RKO (cell line): ENCODE measurements at places on chromosomes 16 and 17.
A peak's percentile ranks its signal among the peaks of the same experiment; 100 is the strongest.

DNA sequence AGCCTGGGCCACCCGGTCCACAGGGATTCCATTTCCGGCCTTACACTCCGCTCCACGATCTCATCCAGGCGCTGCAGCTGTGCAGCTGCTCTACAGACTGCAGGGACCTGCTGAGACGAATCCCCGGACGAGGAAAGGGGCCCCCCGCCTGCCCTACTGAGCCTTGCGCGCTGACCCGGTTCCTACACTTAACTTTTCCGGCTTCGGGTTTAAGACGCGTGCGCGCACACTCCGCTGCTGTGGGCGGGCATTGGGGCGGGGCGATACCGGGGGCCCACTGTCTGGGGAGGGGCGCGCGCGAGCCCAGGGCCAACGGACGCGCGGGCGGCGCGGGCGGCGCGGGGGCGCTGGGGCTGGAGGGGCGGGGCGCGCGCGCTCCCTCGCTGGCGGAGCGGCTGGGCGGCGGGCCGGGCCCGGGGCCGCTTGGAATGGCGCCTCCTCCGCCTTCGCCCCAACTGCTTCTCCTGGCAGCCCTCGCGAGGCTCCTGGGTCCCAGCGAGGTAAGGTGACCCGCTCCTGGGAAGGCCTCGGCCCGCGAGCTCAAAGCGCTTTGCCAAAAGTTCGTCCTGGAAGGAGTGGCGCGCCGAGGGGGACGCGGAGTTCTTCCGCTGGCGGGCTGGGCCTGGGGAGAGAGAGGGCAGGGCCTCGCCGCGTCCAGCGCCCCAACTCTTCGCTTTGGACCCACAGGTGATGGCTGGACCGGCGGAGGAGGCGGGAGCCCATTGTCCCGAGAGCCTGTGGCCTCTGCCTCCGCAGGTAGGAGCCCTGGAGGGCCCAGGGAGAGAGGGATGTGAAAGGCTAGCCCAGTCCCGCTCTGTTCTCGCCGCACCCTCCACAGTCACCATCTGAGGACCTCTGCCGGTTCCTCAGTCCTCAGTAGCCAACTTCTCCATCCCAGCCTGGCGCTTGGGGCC is at the start of gene TP53I13:
Gene TP53I13, plus strand, starts transcription at position 371 of the 914 bp plus-strand sequence. Its CDS starts 58 bp downstream, at position 429.
- peak; percentile 90 for DNase-seq

DNA sequence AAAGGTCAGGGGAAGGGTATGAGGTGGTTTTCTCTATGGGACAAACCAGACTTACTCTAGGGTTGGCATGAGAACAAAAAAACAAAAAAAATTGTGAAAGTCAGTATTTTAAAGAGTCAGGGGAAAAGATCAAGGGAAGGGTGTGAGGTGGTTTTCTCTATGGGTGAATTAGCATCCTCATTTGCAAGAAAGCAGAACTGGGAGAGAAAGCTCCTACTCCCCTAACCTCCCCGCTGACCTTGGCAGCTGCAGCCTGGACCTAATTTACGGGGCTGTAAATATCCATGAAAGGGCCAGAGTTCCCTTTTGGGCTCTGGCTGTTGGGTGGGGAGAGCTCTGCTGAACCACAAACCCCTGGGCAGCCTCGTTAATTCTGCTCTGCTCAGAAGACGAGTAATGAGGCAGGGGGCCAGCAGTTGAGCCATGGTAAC is 10.6 kb downstream of the RHBDL3 start:
- DNase-seq: no peak

DNA sequence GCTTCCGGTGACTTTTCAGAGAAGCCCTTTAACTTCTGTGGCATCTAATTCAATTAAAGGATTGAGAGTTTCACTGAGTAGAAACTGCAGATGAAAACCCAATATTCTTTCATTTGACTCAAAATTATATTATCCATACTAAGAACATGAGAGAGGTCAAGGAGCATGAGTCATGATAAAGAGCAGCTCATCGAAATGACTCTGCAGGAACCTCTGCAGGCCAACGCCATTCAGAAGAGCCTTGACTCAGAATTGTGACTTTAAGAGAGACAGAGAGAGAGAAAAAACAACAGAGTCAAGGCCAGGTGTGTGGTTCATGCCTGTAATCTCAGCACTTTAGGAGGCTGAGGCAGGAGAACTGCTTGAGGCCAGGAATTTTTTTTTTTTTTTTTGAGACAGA is 417.2 kb upstream of the XYLT1 start:
- DNase-seq: peak; percentile 29

- DNase-seq: peak; percentile 11
Observed at GRCh38 chr16:13873835-13874438, 46.0 kb upstream of the ERCC4 start.

GRCh38 chr17:44065668-44066203 is 735 bp downstream of the LSM12 start:
- peak; percentile 30 for DNase-seq

DNA sequence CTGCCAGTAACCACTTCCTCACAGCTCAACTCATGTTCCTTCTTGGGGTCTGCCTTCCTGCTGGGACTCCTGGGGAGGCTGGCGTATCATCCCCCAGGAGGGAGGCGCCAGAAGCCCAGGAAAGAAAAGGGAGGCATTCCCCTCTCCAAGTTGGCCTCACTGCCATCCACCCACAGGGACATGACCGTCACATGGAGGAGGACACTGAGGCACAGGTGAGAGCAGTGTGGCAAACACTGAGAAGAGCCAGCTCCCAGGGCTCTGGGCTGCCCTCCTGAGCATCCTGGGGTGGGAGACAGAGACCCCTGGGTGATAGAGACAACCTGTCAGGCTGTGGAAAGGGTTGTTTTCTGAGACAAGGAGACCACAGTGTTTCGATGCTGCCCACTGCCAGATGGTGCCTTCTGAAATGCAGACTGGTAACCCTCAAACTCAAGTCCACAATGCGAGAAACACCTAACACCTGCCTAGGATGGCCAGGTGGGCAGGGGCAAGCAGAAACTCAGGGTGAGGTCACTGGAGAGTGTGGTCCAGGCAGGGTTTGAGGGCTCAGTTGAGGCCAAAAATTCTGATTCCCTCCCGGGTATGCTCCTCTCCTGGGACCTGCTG is 1722.1 kb downstream of the TP53TG3F start:
- no peak for DNase-seq

DNA sequence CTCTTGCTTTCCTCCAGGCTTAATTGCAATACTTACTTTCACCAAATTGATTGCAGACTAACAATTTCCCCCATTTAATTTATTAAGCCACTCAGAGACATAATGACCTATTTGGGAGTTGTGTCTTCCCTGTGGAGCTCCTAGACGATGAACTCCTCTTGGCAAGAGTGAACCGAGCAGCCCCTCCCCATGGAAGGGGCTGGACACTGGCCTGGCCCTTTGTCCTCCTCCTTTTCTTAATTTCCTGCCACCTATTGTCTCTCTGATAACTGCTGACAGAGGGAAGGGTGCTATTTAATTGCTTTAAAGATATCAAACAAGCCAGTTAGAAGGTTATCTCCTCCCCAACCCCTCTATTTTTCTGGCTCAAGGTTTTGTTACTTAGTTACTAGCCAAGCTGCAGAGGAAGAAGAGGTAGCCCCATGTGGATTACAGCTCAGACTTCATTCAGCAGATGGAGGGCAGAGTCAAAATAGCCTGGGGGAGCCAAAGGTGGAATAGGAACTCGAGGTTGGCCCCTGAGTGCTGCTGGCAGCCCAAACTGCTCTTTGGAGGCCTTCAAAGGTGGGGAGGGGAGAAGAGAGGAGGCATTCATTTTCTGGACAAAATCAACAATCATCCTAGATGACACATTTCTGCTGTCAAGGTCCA is 3.7 kb upstream of the SSTR2 start:
- DNase-seq: no peak

DNA sequence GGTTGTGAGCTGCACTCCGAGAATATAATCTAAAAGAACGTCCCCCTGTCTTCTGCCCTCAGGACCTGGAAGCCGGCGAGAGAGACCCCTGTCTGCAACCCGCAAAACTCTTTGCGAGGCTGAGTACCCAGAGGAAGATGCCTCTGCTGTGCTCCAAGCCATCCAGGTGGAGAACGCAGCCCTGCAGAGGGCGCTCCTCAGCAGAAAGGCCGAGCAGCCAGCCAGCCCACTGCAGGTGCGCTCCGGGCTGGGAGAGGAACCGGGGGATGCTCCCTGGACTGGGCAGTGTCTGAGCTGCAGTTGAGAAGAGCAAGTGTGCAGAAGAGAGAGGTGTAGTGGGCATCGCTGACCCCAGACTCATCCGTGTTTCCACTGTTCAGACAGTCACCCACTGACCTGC is 148.3 kb downstream of the KATNIP start:
- DNase-seq: no peak

GRCh38 chr17:77376795-77377709 is 236.3 kb downstream of the SEC14L1 start:
- no peak for DNase-seq

DNA sequence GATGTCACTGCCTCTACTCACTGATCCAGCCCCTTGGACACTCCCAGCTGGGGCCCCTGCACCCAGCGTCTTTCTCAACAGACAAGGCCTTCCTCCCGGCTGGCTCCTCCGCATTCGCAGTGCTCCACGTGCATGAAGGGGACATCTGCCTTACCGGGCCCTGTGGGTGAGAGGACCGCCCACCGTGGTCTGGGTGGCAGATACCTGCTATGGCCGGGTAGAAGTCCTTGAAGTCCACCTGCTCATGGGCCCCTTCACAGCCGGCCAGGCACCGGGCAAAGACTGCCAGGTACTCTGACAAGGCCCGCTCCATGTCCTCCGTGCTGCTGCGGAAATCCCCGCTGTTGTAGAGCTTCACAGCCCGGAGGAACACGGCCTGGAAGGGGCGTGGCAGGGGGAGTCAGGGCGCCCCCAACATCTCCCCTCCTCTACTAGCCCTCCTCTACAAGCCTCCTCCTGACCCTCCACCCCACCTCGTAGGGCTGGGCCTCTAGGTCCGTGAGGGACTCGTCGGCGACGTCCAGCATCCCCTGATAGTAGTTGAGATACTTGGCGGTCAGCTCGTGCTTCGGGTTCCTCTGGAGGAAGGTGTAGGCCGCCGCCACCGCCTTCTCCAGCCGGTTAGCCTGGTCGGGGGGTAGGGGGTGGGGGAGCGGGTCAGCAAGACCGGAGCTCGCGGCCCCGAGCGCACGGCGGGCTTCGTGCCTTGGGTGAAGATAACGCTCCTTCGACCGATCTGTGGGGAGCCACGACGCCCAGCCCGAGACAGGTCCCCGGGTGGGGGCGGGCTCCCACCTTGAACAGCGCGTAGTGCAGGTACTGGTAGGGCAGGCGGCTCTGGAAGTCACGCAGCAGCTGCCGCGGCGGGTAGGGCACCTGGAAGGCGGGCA is 845 bp downstream of the P3H4 start:
- DNase-seq: peak; percentile 19

GRCh38 chr16:57331355-57331754 is 27.2 kb upstream of the CCL22 start:
- no peak for DNase-seq

GRCh38 chr17:34356194-34356593 is at the start of gene CCL13:
TSS of gene CCL13 (plus strand) at chr17:34356480. CDS start at chr17:34356527, 47 bp downstream.
- no peak for DNase-seq

- peak; percentile 67 for DNase-seq
Observed at GRCh38 chr17:59845595-59846393, 46.9 kb downstream of the TUBD1 start.

DNA sequence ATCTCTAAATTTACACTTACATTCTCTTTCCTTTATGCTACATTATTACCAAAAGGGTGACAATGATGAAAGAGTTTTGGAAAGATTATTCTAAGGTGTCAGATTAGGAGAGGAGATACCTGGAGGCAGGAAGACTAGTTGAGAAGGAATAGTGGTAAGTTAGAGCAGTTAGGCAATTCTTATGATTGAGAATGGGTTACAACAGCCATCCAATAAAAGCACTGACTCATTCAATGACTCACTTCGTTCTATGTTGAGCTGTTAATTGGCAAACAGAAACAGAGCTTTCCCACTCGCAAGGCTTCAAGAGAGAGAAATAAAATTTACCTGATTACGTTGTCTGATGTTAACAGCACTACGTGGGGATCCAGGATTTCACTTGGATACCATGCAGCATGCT is 5.8 kb downstream of the NUP88 start:
- peak; percentile 94 for DNase-seq
